ENCODE measurements at places on chromosomes 12 and 14. TPM values are rescaled to one million over a fixed set of nuclear protein-coding genes. Genes with fewer than 3 reads are reported as not detected.

SYCP3 gene
- 0.07 TPM for total RNA-seq

UNG gene
- total RNA-seq = 37.8 TPM

ARHGEF25 gene
- 2.2 TPM for total RNA-seq

IL31 gene
- not detected for total RNA-seq

PARP11 gene
- total RNA-seq = 4.9 TPM

RIMBP2 gene
- not detected for total RNA-seq

FOXN3 gene
- 49.9 TPM for total RNA-seq

MYRFL gene
- 0.40 TPM for total RNA-seq

SLC24A4 gene
- under 0.01 TPM for total RNA-seq

NTN4 gene
- 68.2 TPM for total RNA-seq

CNTN1 gene
- total RNA-seq = 0.13 TPM

POTEM gene
- not detected for total RNA-seq

All from thoracic aorta endothelial cell (primary cell).